Aortic smooth muscle cell (primary cell): ENCODE measurements at places on chromosomes 4 and X. TPM values are rescaled to one million over a fixed set of nuclear protein-coding genes. Genes with fewer than 3 reads are reported as not detected.

Gene PAK3
- total RNA-seq, result 2.1 and 2.6 TPM in 2 replicates

Gene XK
- 0.06 and 0.13 TPM in 2 replicates for total RNA-seq

Gene PDGFRA
- total RNA-seq, result 636 and 742 TPM in 2 replicates

Gene KCTD8
- 0.13 TPM in 1 of 2 replicates, not detected in the other for total RNA-seq

Gene IL13RA1
- total RNA-seq, result 58.4 and 93.0 TPM in 2 replicates

Gene HAND2
- 37.4 and 48.7 TPM in 2 replicates for total RNA-seq

Gene RAB41
- total RNA-seq, result not detected in 2 replicates

Gene PARM1
- 3.2 and 7.8 TPM in 2 replicates for total RNA-seq

Gene UGT2B15
- total RNA-seq, result not detected in 2 replicates

Gene DMRTC1
- total RNA-seq, result not detected in 2 replicates

Gene SEPSECS
- total RNA-seq, result 6.7 and 7.0 TPM in 2 replicates

Gene H2BW2
- not detected in 2 replicates for total RNA-seq

Gene SLITRK4
- 5.0 and 7.5 TPM in 2 replicates for total RNA-seq

Gene ELOVL6
- 12.7 and 12.8 TPM in 2 replicates for total RNA-seq

Gene CNGA1
- total RNA-seq, result under 0.01 and 0.31 TPM in 2 replicates

Gene UGT2B17
- total RNA-seq, result not detected in 2 replicates

Gene UGT2B7
- not detected in 2 replicates for total RNA-seq

Gene GPR82
- total RNA-seq, result not detected in 2 replicates

Gene XAGE1B
- not detected in 2 replicates for total RNA-seq

Gene BMX
- 2.6 and 4.6 TPM in 2 replicates for total RNA-seq

Gene STK26
- total RNA-seq, result 0.75 and 1.5 TPM in 2 replicates

Gene THAP9
- 4.0 and 5.6 TPM in 2 replicates for total RNA-seq

Gene FGFBP1
- total RNA-seq, result not detected in 2 replicates

Gene FMR1NB
- total RNA-seq, result not detected in 2 replicates

Gene FAM236B
- not detected in 2 replicates for total RNA-seq

Gene TMEM144
- total RNA-seq, result 3.7 and 4.4 TPM in 2 replicates

Gene NAP1L5
- 11.6 and 15.1 TPM in 2 replicates for total RNA-seq

Gene VEGFC
- 42.1 and 44.5 TPM in 2 replicates for total RNA-seq

Gene DIPK2B
- total RNA-seq, result 0.50 and 0.53 TPM in 2 replicates

Gene LRAT
- total RNA-seq, result not detected in 2 replicates

Gene MAGEH1
- 45.7 and 46.8 TPM in 2 replicates for total RNA-seq
